Activated gamma-delta T cell (primary cell): ENCODE measurements at places on chromosomes 16 and 17.

GRCh38 chr16:17403859-17404545 lies 66.8 kb downstream of the XYLT1 start:
- DNase-seq: no peak

GRCh38 chr16:48203974-48204824 lies 39.9 kb upstream of the LONP2 start:
- DNase-seq: no peak

DNA sequence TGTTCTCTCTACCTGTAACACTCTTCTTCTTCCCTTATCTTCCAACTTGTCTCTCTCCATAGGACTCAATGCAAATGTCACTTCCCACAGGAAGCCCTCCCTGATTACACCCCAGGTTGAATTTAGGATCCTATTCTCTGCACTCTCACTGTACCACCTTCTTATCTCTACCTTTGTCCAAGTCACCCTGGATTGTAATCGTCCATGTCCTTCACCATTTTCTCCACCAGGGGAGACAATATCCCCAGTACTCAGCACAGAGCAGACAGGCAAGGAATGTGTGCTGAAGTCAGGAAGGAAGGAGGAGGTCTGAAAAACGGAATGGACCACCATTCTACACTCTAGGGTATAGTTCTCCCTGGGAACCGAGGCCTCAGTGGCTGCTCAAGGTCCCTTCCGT lies 14.2 kb downstream of the C16orf82 start:
- DNase-seq: no peak

- DNase-seq: no peak
These were observed 71.1 kb downstream of the TMEM114 start for GRCh38 chr16:8519179-8519578.

GRCh38 chr17:82802075-82802780 lies 37.6 kb downstream of the ZNF750 start:
- DNase-seq: no peak

DNA sequence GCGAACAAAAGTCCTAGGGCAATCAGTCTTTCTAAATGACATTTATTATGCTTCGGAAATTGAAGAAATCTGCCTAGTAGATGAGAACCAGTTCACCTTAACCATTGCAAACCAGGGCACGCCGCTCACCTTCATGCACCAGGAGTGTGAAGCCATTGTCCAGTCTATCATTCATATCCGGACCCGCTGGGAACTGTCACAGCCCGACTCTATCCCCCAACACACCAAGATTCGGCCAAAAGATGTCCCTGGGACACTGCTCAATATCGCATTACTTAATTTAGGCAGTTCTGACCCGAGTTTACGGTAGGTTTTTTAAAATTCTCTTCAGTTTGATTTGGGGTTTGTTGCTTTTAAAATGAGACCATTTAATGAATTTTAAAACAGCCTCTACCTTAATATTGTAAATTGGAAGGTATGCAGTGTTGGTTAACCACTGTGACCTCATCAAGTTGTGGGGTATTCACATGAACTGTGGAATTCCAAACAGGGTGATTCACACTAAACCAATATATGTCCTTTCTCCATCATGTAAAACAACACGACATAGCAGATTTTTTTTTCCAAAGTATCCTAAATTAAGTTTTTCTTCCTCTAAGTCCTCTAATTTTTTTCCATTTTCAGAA lies 6.2 kb upstream of the EVI2A start:
- no peak for DNase-seq

DNA sequence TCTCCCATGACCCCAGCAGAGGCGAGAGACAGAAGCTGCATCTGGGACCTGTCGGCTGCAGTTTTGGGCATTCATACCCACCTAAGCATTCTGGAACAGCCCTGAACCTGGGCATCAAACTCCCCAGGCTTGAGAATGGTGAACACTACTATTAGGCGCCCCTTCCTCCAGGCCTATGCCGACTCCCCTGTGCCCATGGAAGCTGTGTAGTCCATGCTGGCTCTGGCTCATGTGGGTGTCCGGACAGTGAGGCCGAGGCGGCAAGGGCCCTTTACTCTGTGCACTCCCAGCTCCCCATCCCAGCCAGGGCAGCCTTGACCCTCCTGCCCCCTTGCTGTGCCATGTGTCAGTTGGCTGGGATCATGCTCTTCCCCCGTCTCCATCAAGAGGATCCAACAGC lies 89.0 kb upstream of the TOB1 start:
- no peak for DNase-seq

- DNase-seq: no peak
These were observed 4.7 kb upstream of the PIK3R6 start for GRCh38 chr17:8872036-8872704.

DNA sequence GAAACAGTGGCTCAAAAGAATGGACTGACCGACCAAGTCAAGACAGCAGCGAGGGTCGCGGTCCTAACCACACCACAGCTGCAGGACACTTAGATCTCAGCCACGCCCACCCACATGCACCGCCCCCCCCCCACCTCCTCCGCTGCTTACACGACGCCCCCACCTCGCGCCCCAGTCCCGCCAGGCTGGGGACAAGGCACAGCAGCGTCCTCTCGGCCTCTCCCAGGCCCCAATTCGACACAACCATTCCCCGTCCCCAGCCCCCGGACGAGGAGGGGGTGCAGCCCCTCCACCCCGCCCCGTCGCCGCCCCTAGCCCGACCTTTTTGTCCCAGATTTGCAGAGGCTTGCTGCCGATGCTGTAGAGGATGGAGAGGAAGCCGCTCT lies 477 bp downstream of the CFAP20 start:
- DNase-seq: peak; percentile 28

GRCh38 chr17:66466840-66467367 lies 164.5 kb downstream of the PRKCA start:
- no peak for DNase-seq

DNA sequence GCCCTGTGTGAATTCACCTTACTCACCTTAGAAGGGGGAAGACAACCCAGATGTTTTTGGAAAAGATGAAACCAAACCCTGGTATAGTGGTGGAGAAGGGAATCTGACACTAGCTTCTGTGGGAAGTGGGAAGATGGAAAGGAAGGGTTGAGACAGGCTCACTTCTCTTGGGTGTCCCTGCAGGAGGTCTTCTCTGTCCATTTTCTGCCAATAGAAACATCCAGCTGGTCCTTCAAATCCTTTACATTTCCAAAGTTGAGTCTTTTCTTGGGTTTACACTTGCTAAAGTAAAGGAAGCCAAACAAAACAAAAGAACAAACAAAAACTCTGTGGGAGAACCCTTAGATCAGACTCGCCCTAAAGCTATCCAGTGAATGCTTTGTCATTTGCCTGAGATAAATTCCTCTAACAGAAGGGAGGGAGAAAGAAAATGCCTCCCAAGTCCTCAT lies 10.2 kb downstream of the HOXB1 start:
- no peak for DNase-seq

GRCh38 chr16:88466175-88466862 lies 13.2 kb downstream of the ZFPM1 start:
- DNase-seq: no peak

- no peak for DNase-seq
These were observed 23.2 kb downstream of the CDH3 start for GRCh38 chr16:68668266-68668665.

GRCh38 chr17:14157822-14158221 lies 78.8 kb downstream of the CDRT15 start:
- no peak for DNase-seq

DNA sequence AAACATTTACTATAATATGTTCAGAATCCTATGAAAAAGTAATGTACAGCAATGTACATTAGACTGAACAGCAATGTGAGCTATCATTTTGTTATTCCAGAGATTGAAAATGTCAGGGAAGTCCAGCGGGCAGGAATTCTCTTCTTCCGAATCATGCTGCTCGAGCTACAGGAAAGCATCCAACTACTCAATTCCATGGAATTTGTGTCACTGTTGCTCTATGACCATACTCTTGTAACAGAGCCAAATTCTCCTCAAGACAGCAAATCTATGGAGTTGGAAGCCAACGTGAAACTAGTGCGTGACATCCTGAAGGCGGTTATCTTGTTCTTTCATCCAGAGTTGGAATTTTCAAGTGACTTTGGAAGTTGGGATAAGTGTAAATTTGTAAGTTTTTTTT lies 24.8 kb upstream of the NSRP1 start:
- DNase-seq: no peak

- no peak for DNase-seq
These were observed 302.2 kb downstream of the C16orf95 start for GRCh38 chr16:87015021-87015420.

DNA sequence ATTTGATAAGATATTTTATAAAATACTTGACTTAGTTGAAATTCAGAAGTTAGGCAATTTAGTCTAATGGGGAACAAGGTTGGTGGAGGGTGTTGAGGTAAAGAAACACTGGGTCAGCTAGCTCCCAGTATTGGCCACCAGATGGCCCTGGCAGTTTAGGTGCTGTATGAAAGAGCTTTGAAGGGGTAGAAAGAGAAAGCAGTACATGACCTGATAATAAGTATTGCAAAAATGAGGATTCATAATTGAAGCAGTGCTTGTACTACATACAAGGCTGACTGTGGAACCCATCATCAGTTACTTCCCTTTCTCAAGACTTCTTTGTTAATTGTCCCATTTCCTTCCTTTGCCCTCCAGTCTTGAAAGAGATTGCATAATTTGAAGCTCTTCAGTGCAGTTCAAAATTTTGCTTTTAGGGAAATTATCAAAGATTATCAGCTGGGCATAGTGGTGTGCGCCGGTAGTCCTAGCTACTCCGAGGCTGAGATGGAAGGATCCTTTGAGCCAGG lies 29.4 kb downstream of the TANC2 start:
- no peak for DNase-seq

GRCh38 chr17:80449930-80450576 lies 26.4 kb downstream of the NPTX1 start:
- DNase-seq: no peak

DNA sequence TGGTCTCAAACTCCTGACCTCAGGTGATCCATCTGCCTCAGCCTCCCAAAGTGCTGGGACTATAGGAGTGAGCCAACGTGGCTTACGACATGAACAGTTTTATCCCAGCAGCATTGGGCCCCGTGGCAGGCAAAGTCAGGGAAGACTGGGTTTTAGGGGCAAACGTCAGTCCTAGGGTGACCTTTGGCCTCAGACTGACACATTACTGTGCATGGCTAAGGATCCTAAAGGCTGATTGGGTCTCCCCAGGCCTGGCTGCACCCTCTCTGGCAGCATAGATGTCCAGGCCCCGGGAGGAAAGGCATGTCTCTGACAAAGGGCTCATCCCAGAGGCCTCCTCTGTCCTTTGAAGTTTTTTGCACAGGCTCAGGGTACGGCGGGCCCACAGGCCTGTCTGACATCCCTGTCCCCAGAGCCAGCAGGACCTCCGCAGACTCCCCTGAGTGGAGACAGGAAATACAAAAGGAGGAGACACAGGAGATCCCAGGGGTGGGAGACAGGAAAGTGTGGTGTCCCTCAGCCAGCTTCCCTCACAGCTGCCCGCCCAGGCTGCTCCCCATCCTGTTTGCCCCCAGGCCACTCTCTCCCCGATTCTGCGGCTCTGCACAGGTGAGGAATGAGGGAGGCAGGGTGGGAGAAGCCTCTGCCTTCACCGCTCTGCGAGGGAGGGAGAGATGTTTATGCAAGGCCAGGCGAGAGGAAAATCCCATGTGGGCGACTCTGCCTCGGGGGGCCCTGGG lies 54.5 kb upstream of the MTSS2 start:
- no peak for DNase-seq

- DNase-seq: no peak
These were observed 18.1 kb upstream of the SHCBP1 start for GRCh38 chr16:46638947-46639925.

- DNase-seq: no peak
These were observed 16.5 kb downstream of the PITPNM3 start for GRCh38 chr17:6539871-6540270.

DNA sequence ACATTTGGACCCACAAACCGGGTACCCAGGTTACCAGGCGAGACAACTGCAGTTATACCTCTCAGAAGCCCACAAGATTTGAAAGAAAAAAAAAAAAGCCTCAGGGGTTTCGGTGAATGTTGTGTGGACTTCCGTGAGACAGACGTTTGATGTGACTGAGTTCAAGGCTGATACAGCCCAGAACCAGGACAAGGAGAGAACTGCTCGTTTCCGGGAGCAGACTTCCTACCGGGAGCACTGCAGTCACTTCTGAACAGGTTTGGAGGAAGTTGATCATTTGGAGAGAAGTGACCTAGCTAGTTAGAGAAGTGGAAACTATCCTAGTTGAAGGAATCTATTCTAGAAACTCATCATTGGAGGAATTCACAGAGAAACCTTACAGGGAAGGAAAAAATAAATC lies 847 bp downstream of the CKLF start:
- no peak for DNase-seq

DNA sequence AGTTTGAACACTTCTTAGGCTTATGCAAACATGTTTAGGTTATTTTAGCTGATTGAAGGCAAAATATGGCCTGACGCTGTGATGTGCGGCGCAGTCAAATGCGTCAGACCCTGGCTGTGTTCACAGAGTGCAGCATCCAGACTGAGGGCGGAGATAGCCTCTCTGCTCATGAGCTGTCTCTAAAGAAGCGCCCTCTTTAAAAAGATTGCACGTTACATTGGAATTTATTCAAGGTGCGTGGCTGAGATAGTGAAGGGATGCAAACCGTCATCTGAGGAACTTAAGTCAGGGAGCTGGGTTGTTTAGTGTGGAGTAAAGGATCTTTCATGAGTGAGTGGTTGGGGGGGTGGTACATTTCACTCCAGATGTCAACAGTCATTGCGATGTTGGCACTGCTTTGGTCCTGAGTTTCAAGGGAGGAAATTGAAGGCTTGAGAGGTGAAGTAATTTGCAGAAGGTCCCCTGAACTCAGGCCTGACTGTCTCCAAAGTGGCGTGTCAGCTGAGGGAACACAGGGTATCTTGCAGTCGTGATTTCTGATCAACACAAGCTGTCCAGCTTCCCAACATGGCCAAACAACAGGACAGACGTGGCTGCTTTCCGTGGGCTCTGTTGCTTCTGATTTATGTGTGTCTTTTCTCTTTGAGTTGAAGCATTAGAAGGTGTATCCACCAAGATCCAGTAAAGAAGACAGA lies 33.4 kb downstream of the RPTOR start:
- DNase-seq: no peak

DNA sequence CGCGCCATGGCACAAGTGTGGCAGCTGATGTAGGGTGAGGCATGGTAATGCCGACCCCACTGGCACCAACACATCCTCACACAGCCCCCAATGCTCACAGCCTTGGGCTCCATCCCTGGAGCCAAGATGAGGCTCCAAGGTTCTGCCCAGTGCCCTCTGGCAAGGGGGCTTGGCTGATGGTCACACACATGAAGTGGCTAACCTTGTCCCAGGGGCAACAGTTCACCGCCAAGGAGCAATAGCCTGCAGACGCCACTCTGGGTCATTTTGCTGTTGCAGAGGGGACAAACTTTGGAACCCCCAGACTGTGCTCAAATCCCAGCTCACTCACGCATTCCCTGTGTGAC lies 26.8 kb downstream of the TNFRSF13B start:
- DNase-seq: no peak

GRCh38 chr17:21113716-21114115 lies 13.0 kb upstream of the DHRS7B start:
- DNase-seq: no peak

- no peak for DNase-seq
These were observed 84.4 kb upstream of the CCL1 start for GRCh38 chr17:34447406-34447805.
